ENCODE measurements at places on chromosomes 13 and 19. TPM values are rescaled to one million over a fixed set of nuclear protein-coding genes. Genes with fewer than 3 reads are reported as not detected.
A peak's percentile ranks its signal among the peaks of the same experiment; 100 is the strongest.

The FAAP24 gene
- 9.3 TPM for total RNA-seq

The TMEM150B gene
- total RNA-seq: not detected

The KASH5 gene
- not detected for total RNA-seq

The PSG7 gene
- not detected for total RNA-seq

The TMEM145 gene
- 0.15 TPM for total RNA-seq

The ICAM3 gene
- total RNA-seq: 89.1 TPM

The SGTA gene
- total RNA-seq: 87.8 TPM

The PGLYRP2 gene
- total RNA-seq: 0.13 TPM

The TSPAN16 gene
- not detected for total RNA-seq

The VPS36 gene
- 34.9 TPM for total RNA-seq

The ZNF154 gene
- 6.5 TPM for total RNA-seq

The OR7A5 gene
- total RNA-seq: not detected

DNA sequence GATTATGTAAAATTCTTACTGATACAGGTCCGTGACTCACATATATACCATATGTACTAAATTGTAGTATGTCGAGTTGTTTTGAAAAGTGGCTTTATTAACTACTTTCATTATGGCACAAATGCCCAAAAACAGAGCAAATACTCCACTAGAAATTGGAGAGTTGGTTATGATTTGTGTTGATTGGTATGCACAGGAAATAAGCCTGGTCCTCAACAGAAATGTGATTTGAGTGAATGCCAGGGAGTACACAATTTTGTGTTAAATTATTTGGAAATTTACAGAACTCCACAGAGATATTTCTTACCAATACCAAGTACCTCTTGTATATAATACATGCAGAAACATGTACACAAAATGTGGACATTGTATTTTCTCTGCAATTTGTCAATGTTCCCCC is 676.7 kb downstream of the PCDH9 start:
- H3K4me3 ChIP-seq: no peak overlapping the region
- H3K27ac ChIP-seq: no peak overlapping the region
- no peaks in the 10 kb centered on the region for H3K36me3 ChIP-seq
- no peak for DNase-seq

DNA sequence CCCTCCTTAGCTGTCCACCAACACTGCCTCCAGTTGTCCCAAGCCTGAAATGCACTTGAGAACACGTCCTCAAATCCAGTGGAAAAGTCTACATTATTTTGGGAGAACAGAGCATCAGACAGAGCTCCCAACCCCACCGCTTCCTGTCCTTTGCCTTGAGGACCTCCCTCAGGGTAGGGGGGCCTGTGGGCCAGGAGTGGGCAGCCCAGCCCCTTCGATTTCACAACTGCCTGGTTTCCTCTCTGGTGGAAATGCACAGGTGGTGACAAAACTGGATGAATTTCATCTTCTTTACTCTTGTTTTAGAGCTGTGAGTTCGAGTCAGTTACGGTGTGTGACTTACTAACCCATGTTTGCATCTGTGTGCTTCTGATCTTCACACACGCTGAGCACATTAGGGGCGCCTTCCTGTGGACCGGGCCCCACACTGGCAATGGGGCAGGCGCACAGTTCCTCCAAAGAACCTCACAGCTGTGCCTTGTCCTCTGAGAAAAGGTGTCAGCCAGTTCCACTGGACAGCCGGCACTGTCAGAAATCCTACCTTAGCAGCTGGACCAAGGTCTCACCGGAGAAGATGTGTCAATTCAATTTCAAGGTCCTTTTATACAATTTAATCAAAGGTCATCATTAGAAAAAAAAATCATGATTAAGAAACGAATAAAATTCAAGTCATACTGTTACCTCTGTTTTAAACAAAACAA is 80.2 kb downstream of the IRS2 start:
- no peaks in the 10 kb centered on the region for H3K27me3 ChIP-seq
- H3K4me1 ChIP-seq: no peaks in the 10 kb centered on the region
- H3K27ac ChIP-seq: no peak overlapping the region
- no peak for DNase-seq
- H3K4me3 ChIP-seq: no peak overlapping the region
- H3K36me3 ChIP-seq: no peaks in the 10 kb centered on the region

DNA sequence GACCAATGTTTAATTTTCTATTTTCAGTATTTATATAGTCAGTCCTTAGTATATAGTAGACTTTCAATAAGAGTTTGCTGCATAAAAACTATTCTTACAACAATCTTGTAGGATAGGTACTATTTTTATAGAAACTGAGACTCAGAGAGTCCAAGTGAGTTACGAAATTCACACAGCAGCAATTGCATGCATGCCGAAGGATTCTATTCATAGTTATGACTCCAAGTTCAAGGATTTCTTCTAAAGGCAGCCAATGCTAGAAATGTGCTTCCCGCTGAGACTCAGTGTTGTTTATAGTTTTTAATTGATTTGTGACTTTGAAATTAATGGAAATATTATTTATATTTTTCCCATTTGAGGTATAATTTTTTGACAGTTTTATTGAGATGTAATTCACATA is 62.7 kb upstream of the CSNK1A1L start:
- no peak overlapping the region for H3K4me3 ChIP-seq
- no peaks in the 10 kb centered on the region for H3K27me3 ChIP-seq
- no peaks in the 10 kb centered on the region for H3K36me3 ChIP-seq
- H3K27ac ChIP-seq: no peak overlapping the region

DNA sequence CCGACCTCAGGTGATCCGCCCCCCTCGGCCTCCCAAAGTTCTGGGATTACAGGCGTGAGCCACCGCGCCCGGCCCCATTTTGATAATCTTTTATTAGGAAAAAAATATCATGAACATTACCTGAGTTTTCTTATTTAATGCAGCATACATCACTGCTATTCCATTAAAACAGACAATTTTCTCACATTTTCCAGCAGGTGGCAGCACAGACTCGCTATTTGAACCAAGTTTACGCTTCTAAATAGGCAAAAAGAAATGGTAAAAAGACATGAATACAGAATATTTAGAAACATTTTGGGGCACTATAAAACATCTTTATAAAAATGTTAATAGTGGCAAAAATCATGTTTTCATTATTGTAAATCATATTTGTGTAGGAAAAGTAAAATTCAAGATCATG is 903.1 kb downstream of the SLITRK6 start:
- no peaks in the 10 kb centered on the region for H3K36me3 ChIP-seq
- no peaks in the 10 kb centered on the region for H3K4me1 ChIP-seq

GRCh38 chr13:64855506-64855905 is 2374.6 kb downstream of the PCDH9 start:
- H3K36me3 ChIP-seq: no peaks in the 10 kb centered on the region
- H3K4me1 ChIP-seq: no peaks in the 10 kb centered on the region
- no peaks in the 10 kb centered on the region for H3K27me3 ChIP-seq
- H3K4me3 ChIP-seq: no peak overlapping the region
- H3K27ac ChIP-seq: no peak overlapping the region

DNA sequence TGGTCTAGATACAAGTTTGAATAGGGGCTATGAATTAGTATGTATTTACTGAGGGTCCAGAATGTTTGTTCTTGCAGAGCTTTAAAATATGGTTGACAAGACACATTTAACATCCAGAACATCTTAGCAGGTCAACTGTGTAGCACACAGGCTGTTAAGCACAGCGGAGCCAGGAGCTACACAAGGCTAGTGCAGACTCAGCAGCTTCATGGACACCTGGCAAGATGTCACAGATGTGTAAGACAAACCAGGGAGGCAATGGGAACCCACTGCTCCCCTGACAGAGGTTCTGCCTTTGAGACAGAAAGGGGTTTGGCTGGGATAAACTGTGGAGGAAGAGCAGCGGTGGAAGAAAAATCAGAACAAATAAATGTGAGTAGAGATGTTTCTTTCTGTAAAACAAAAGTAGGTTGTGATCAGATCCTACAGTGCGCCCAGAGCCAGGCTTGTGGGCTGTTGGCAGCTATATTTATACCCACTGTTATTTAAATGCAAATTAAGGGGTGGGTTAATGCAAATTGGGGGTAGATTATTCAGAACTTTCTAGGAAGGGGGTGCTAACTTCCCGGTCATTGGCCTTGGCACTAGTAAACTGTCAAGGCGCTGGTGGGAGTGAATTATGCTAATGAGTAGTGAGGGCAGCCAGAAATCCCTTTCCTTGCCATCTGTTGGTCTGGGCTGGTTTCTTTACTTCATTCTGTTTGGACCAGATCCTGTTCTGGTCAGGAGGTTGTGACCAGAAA is 33.0 kb downstream of the MIPEP start:
- no peak for DNase-seq
- no peak overlapping the region for H3K4me3 ChIP-seq
- H3K27ac ChIP-seq: no peak overlapping the region
- no peaks in the 10 kb centered on the region for H3K4me1 ChIP-seq

DNA sequence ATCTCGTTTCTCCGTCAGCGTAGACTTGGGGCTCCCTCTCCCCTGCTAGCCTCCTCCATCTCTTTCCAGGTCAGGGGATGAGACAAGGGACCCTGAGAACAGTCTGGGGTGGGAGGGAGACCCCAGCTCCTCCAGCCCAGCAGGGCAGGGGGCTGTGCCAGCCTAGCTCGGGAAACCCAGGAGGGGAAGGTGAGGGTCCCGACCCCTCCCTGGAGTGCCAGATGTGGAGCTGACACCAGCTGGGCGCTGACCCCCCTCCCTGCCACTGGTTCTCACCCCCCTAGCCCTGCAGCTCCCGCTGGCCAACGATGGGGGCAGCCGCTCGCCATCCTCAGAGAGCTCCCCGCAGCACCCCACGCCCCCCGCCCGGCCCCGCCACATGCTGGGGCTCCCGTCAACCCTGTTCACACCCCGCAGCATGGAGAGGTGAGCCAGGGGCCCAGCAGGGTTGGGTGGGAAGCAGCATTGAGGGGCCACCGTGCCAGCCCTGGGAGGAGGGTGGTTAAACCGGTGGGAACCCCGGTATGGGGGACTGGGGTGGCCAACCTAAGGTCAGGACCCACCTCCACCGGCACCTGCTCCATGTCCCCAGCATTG is 5.1 kb upstream of the TGFBR3L start:
- no peak overlapping the region for H3K4me3 ChIP-seq
- DNase-seq: no peak
- no peaks in the 10 kb centered on the region for H3K27me3 ChIP-seq
- peaks cover 24% of the 10 kb centered on the region for H3K4me1 ChIP-seq

DNA sequence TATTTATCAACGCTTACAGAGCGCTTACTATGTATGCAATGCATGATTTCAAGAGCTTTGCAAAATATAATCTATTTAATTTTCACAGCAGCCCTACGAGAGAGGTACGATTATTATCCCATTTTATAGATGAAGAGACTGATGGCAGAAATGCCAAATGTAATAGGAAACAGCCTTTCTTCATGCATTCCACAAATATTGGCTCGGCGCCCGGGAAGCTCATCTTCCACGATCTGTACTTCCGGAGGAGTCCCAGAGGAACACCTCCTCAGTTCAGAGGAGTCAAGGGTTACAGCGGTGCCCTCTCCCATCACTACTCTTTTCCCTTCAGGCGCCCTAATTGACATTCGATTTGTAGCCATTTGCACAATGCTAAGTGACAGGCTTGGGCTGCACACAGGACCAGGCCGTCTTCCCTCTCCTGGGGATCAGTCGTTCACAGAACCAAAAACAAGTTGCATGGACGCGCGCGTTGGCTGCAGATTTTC is 1.1 kb upstream of the ARHGAP35 start:
- DNase-seq: no peak
- no peaks in the 10 kb centered on the region for H3K27me3 ChIP-seq
- H3K4me3 ChIP-seq: peak overlapping the region; percentile 75
- peaks cover 47% of the 10 kb centered on the region for H3K4me1 ChIP-seq
- H3K27ac ChIP-seq: no peak overlapping the region

- no peaks in the 10 kb centered on the region for H3K27me3 ChIP-seq
- H3K4me1 ChIP-seq: peaks cover 32% of the 10 kb centered on the region
- DNase-seq: no peak
- H3K36me3 ChIP-seq: peaks cover 10% of the 10 kb centered on the region
- H3K4me3 ChIP-seq: no peak overlapping the region
- H3K27ac ChIP-seq: peak overlapping the region; percentile 5
Observed at GRCh38 chr13:113493315-113493951, 2.9 kb upstream of the DCUN1D2 start.

- H3K27me3 ChIP-seq: no peaks in the 10 kb centered on the region
- no peak overlapping the region for H3K27ac ChIP-seq
- peaks cover 9% of the 10 kb centered on the region for H3K4me1 ChIP-seq
- no peak overlapping the region for H3K4me3 ChIP-seq
Observed at GRCh38 chr13:108266321-108266990, 3.1 kb upstream of the TNFSF13B start.

DNA sequence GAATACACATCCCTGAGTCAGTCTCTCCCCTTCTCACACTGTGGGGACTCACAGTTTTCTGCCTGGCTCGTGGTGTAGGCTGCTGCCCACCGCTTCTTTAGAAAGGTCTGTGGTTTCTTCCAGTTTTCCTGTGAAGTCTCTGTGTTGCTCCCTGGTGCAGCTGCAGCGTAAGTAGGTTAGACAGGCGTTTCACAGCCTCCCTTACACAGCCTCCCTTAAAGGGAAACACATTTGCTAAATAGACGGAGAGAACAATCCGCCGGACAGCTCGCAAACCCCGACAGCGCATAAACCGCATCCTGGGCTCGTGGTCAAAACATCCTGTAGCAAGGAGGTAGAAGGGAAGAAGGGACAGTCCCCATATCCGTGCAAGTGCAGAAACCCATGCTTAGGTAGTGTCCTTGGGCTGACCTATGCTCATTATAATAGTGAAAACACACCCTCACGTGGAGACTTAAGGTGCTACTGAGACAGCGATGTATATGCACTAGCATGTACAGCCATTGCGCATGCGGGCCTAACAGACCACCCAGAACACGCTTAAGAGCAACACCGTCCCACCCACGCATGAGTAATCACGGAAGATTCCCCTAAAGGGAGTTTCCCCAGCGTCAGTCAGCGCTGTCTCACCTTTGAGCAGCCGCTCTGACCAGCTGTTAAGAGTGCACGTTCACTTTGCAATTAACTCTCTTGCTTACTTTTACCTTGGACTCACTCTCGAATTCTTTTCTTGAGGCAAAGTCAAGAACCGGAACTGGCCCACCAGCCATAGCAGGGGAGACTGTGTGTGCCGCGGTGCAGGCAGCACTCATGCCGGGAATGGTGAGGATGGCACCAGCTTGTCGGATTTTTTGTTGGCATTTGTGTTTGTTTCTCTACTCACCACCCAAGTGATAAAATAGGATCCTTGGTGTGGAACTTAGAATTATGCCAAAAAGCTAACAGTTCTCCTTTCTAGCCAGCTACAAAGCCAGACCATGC is 16.6 kb downstream of the SIGLEC8 start:
- H3K27ac ChIP-seq: peak overlapping the region; percentile 77
- no peaks in the 10 kb centered on the region for H3K36me3 ChIP-seq
- peaks cover 21% of the 10 kb centered on the region for H3K4me1 ChIP-seq

- peaks cover 14% of the 10 kb centered on the region for H3K4me1 ChIP-seq
- H3K27ac ChIP-seq: peak overlapping the region; percentile 57
- peaks cover 5% of the 10 kb centered on the region for H3K27me3 ChIP-seq
- no peak for DNase-seq
- no peak overlapping the region for H3K4me3 ChIP-seq
- no peaks in the 10 kb centered on the region for H3K36me3 ChIP-seq
Observed at GRCh38 chr19:11539495-11540365, 1.1 kb downstream of the CNN1 start.

GRCh38 chr19:54345938-54346386 is 7.0 kb upstream of the LILRA4 start:
- no peaks in the 10 kb centered on the region for H3K4me1 ChIP-seq
- H3K36me3 ChIP-seq: no peaks in the 10 kb centered on the region
- H3K27me3 ChIP-seq: no peaks in the 10 kb centered on the region
- no peak overlapping the region for H3K27ac ChIP-seq

GRCh38 chr19:48918071-48918470 is 15.4 kb upstream of the DHDH start:
- no peak for DNase-seq
- no peaks in the 10 kb centered on the region for H3K4me1 ChIP-seq
- no peak overlapping the region for H3K27ac ChIP-seq
- no peak overlapping the region for H3K4me3 ChIP-seq
- H3K27me3 ChIP-seq: no peaks in the 10 kb centered on the region

Measured in CD8-positive, alpha-beta memory T cell (primary cell).